Ureter (tissue), 1 donor: ENCODE measurements at places on chromosomes 2 and 18.

DNA sequence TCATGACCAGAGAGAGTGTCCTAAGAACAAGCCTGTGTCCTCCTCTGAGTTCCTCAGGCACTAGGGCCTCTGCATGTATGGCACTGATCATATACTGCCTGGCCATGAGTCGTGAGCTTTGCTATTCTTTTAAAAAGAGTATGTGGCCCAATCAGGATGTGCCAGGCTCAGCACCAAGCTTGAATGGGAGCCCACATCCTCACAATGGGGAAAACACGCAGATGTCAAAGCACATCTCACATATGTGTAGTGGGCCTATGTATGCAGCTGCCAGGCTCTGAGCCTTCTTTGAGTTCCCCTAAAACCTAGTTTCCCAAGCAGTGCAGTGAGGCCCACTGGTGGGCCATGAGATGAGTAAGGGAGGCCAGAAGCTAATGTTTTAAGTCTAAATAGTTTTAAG is 69.9 kb upstream of the SLC1A4 start:
- DNase-seq = no peak

DNA sequence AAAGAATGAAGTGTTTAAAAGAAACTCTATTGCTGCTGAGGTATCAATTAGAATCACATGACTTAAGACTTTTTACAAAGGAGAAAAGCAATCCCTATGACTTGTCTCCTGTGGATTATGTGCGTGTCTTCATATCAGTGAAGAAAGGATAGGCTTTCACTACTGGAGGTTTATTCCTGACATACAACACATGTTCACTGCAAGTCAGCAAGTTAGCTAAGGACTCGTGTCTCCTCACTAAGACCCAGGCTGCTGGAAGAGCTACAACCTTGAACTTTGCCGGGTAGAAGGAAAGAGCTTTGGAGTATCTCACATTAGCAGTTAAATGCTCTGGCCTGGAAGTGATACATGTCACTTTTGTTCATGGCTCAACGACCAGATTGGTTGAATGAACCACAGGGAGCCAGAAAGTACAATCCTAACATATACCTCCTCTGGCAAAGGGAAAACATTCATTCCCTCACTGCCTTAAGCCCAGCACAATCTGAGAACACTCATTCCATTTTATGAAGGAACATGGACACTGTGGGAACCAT is 215.3 kb downstream of the RNF152 start:
- no peak for DNase-seq

DNA sequence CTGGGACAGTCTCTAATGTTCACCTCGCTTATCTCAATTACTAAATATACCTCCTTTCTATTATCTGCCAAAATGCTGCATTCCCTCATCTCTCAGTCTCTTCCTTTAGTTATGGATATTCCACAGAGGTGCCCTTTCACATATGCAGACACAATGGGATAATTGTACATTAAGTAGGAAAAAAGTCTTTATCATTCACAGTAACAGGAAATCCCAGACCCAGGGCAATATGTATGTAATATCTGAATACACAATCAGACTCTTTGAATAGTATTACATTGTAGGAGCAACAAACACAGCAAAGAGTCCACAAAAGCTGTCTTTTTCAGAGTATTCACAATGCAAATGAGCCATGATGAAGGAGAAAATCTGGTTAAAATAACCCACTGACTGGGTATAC is 1399.0 kb upstream of the ZEB2 start:
- no peak for DNase-seq

DNA sequence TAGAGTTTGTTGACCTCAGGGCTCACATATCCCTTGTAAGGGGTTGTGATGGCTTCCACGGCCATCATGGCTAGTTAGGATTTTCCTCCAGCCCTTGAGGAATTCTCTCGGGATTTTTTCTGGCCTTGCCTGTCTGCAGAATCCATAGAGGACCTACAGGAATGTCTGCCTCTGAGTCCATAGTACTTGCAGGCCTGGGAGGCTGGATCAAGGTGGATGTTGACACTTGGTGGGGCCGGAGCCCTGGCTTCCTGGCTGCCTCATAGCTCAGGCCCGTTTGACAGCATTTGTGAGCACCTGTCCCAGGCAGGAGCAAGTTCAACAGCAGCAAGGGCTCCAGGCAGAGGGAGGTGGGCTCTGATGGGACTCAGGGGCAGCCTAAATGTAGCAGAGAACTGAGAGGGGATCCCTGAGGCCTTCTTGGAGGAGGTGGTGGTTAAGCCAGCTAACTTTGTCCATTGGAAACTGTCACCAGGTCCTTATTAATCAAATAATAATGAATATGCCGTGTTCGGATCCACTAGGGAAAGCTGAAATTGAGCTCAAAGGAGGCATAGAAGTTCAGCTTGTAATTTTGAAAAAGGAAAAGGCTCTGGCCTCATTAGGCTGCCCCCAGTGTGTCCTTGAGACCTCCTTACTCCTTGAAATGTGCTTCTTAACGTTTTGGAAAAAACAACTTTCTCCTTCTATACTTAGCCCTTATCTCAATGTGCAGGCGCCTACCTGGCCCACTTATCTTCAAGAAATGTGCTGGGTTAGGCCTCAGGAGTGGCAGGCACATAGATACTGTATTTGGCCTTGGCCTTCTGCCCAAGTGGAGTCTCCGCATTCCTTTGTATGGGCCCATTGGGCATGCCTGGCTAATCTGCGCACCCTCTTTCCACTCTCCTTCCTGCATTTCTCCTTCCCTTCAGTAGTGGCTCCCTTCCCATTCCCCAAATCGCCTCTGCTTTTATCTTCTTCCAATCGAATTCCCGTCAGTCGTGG is 66.9 kb downstream of the HPCAL1 start:
- no peak for DNase-seq

- no peak for DNase-seq
Observed at GRCh38 chr2:200408428-200409316, 101.2 kb downstream of the KCTD18 start.

DNA sequence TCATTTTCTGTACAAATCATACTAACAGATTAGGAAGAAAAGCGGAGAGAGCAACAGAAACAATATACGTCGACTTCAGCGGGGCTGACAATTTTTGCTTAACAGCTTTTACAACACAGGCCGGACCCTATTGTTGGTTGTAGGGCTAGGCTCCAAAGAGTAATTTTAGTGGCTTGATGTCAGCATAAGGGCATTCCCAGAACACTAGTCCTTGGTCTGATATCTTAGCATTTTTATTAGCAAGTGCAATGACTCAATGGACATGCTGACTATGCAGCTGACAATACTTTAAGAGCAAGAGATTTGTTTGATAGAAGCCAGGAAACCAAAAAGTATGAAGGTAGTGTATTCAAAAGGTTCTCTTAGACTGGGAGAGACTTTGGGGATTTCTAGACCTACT is 209.9 kb downstream of the LNPK start:
- no peak for DNase-seq

GRCh38 chr2:39091543-39091942 is 29.3 kb downstream of the SOS1 start:
- DNase-seq = no peak

DNA sequence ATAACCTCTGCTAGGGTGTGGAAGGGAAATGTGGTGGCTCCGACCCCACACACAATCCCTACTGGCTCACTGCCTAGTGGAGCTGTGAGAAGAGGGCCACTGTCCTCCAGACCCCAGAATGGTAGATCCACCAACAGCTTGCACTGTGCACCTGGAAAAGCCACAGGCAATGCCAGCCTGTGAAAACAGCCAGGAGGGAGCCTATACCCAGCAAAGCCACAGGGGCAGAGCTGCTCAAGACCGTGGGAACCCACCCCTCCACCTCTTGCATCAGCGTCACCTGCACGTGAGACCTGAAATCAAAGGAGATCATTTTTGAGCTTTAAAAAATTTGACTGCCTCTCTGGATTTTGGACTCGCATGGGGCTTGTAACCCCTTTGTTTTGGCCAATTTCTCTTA is 249.0 kb upstream of the CDH2 start:
- DNase-seq = no peak

- DNase-seq = no peak
Observed at GRCh38 chr2:18009891-18010290, 131.4 kb downstream of the KCNS3 start.
